ENCODE measurements at places on chromosomes 5 and 9.

- DNase-seq, result no peak
Measured at GRCh38 chr5:80668016-80668969, 13.5 kb upstream of the DHFR start.

DNA sequence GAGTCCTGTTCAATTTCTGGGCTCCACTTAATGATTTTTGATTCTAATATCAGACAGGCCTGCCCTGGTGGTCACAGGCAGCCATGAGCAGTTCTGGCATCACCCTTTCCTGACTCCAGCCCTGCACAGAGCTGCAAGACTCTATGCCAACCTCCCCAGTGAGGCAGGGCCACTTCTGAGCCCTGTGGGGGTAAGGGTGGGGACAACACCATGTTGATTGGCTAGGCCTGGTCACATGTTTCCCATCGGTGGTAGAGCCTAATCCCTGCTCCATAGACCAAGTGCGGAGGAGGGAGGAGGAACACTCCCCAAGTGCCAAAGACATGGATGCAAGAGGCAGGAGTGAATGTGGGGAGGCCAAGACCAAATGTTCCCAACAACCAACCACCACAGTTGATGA is 134.6 kb downstream of the PHF2 start:
- no peak for DNase-seq

- DNase-seq, result no peak
Measured at GRCh38 chr5:54703133-54703532, 185.6 kb downstream of the SNX18 start.

DNA sequence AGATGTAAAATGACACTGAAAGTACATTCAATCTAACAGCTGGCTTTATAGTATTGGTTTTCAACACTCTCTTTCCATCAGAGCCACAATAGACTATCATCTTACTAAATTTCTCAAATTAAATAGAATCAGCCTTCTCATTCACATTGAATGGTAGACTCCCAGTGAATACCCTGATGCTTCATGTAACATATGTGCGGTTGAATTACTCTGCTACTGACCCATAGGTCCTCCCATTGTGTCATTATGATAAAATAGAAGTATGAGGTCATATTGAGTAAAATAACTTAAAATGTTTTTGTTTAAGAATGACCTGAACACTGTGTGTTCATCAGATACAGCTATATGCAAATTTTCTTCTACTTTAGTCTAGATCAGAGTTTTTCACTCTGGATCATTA is 75.9 kb upstream of the ADAMTSL1 start:
- DNase-seq, result no peak

- DNase-seq, result no peak
Measured at GRCh38 chr5:135564331-135564730, 14.5 kb downstream of the CXCL14 start.

DNA sequence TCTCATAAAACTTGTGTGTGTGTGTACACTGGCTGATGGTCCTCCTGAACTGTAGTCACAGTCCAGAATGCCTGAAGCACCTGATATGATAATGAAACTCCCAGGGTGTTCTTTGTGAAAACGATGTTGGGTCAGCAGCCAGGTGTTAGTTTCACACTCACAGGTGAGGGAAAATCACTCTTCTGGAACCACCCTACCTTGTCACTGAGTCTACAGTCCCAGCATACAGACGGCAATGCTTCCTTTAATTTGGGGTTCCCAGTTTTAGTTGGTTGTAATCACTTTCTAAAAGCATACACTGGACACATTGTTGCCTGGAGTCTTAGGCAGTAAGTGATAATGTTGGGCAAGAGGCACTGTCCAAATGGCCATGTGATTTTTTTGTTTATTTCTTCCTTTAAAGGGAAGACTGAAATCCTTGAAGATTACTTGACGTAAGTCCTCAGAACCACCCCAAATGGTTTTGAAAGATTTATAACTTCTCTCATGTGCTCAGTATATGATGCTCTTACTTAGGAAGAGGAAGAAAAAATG is 18.2 kb upstream of the MGAT1 start:
- DNase-seq, result no peak

DNA sequence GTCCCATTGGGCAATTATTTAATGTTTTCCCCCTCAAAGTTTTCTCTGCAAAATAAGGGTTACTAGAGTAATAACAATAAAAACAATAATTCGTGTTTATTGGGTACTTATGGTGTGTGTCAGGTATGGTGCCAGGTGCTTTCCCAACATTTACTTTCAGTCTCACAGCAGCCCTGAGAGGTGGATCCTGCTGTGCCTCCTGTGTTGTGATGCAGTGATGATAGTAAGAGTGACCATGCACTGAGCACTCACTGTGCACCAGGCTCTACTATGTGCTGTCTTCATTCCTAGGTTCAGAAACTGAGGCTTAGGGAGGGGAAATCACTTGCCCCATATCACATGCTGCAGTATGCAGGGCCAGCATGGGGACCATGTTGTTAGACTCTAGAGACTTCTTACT is 15.5 kb downstream of the OTULINL start:
- DNase-seq, result no peak

- DNase-seq, result no peak
Measured at GRCh38 chr5:37951946-37952721, 112.3 kb upstream of the GDNF start.

DNA sequence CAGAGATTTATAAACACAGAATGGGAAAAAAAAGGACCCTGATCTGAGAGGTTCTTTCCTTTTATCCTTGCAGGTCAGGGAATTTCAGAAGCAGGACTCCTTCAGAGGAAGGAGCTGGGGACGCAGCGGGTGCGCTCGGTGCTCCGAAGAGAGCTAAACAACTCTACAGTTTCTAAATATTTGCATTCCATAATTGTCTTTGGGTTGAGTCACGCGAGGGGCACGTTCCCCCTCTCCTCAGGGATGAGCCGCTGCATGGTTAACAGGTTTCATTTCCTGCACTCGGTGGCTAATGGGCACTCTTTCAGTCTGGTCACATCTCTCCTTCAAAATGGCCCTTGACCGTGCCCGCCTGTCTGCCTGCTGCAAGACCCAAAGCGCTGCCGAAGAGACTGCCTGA is 165.0 kb upstream of the HMHB1 start:
- DNase-seq, result no peak

GRCh38 chr5:158796812-158797497 is 302.8 kb downstream of the EBF1 start:
- DNase-seq, result no peak

All from stimulated activated CD4-positive, alpha-beta T cell treated with anti-CD3 and anti-CD28 coated beads, Interleukin-15, amount 100 ng/mL, for 24 hours (primary cell).